Stimulated activated naive CD8-positive, alpha-beta T cell treated with anti-CD3 and anti-CD28 coated beads, Interleukin-15, Interleukin-2, amounts not matched to agents 100 U/mL and 50 U/mL, for 24 hours (primary cell): ENCODE measurements at places on chromosomes 13 and 19.

DNA sequence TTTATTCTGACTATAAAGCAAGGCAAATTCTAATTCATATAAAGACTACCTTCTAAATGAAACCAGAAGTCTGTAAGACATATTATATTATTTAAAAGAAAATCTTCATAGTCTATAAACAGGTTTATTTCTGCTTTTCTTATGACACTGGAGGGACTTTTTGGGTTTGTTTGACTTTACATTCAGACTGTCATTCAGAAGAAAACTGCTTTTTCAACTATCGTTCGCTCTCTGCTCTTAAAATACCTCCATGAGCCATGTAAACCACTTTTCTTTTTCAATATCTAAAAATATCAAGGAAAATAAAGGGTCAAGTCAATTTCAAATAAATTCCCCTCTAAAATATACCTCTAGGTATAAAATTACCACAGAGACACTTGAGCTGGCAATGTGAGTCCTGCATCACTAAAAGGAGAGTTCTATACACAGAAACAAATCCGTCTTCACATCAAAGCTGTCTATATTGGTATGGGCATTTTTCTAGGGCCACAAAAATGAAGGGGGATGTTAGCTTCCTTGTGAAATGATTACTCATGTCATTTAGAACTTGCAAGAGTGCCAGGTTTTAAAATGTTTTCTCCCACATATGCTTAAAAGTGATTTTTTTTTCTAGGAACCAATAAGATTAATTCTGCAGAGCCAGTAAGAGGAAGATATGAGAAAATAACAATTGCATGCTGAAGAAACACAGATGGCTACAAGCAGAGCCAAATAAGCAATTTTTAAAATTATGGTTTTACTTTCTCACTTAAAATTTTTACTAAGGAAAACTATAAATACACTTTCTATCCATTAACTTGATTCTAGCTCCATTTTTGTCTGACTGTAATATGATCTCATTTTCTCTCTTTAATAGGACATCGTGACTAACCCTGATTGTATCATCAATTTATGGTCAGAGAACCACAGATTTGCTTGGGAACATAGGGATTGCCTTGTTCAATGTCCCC is 181.8 kb downstream of the TBC1D4 start:
- DNase-seq: no peak

- no peak for DNase-seq
These were observed 4.2 kb upstream of the ISYNA1 start for GRCh38 chr19:18441804-18442788.

- DNase-seq: no peak
These were observed 7.9 kb downstream of the MLLT1 start for GRCh38 chr19:6271721-6272410.

GRCh38 chr19:30119180-30119908 is 177.3 kb downstream of the URI1 start:
- DNase-seq: no peak

DNA sequence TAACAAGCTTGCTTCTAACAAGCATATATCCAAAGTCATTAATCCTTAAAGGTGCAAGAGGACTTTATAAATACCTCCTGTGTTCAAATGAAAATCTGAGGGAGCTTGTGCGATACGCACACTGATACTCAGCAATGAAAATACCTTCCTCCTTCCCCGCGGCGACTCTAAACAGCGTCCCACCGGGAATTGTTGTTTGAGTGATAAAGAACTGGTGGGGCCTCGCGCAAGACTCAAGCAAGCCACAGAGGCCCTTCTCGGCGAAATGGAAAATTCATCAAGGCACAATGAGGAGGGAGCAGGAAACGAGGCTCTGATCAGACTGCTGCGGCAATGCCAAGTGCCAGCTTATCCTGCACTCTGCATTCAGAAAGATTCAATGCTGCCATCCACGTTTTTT is 126.7 kb downstream of the ABCC4 start:
- DNase-seq: no peak

DNA sequence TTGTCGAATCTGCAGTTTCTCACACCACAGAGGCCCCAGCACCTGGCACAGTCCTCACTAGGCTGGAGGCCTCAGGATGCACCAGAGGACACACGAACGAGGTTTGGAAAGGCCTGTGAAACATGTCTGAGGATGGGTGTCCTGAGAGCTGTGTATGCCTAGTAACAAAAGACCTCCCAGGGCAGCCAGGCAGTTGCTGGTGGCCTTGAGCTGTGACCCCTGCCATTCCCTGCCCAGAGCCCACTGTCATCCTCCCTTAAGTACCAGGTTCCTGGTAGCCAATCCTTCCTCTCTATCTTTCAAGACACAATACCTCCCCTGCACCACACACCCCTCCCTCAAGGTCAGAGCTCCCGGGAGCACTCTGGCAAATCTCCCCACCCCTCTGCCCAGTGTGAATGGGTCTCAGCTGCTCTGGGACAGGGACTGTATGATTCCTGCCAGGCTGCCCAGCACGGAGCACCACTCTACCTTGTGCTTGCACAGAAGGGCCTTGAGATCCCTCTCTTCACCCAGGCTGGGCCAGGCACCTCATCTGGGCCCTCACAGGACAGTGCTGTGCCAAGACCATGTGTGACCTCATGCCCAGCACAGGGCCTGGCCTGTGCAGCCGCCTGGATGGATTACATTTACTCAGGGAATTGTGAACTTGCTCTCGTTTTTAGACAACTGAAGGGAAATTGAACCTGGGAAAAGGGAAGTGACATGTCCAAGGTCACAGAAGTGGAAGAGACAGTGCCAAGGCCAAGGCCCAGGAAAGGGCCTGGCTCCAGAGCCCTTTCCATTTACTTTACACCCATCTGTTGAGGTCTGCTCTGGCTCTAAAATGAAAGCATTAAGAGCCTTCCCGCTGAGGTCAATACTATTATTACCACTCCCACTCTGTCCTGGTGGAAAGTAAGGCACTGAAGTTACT is 2.2 kb downstream of the ZNF787 start:
- DNase-seq: no peak

- DNase-seq: no peak
These were observed 4.8 kb upstream of the FBXL3 start for GRCh38 chr13:77031656-77032243.
